ENCODE measurements at places on chromosomes 6 and 20.

DNA sequence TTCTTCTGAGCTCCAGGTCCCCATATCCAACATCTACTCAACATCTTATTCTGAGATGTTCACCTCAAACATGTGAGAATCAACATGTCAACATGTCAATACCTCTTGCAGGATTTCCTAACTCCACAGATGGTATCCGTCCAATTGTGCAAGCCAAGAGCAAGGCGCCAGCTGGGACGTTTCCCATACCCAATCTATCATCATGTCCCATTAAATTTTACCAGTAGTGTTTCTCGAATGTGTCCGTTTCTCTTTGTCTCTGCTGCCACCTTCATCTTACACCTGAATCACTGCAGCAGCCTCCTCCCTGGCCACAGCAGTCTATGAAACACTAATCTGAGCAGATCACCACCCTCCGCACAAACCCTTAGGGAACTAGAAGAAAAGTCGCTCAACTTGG is 78.0 kb upstream of the RPS6KA2 start:
- no peak for DNase-seq

- DNase-seq = no peak
Measured at GRCh38 chr6:167122827-167123657, at the start of gene CCR6. Gene CCR6, plus strand, starts transcription at chr6:167123096. Its CDS starts 13,039 bp downstream, at chr6:167136135.

DNA sequence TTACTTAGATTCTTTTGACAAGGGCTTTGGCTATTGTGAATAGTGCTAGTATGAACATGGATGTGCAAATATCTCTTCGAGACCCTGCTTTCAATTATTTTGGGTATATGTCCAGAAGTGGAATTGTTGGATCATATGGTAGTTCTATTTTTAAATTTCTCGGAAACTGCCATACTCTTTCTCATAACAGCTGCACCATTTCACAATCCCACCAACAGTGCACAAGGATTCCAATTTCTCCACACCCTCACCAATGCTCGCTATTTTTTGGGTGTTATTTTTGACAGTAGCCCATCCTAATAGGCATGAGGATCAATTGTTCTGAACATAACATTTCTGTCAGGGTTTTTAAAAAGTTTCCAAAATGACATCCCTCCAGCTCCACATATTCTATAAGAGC is 69.2 kb upstream of the ESR1 start:
- DNase-seq = no peak

DNA sequence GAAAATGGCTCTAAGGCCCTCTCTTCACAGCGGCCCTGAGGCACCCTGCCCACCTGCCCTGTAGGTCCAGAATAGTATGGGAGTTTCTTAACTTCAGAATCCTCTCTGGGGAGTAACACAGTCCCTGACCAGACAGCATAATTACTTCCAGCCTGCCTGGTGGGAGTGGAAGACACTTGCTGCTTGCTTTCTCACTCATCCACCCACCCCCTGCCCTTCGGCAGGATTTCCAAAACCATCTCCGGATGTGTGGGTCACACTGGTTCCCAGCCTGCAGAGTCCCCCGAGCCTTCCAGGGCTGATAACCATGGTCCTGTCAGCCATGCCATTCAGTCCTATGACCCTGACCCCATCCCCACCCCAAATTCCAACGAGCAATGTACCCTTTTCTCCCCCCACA is 5.4 kb downstream of the SLC29A1 start:
- DNase-seq = no peak

GRCh38 chr6:107217248-107217647 is 101.9 kb upstream of the BEND3 start:
- DNase-seq = no peak

DNA sequence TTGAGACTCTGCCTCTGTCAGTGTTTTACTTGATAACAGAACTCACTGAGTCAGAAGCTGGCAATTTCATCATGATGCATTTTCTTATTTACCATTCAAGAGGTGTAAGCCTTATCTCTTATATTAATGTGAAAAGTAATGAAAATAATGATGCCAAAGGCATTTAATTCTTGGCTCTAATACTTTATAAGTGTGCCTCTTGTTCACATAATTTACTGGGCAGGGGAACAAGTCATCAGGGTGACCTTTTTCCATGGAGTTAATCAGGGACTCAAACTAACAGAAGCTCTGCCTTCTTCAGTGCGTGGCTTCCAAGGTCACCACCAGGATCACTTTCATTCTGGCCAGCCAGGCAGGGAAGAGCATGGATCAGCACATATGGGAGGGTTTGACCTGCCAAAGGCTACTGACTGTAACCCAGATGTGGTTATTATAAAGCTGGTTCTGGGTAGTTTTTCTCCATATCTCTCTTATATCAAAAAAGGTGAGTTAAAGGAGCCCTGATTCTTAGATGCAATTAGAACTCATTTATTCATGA is 5.2 kb upstream of the PLCB1 start:
- no peak for DNase-seq

DNA sequence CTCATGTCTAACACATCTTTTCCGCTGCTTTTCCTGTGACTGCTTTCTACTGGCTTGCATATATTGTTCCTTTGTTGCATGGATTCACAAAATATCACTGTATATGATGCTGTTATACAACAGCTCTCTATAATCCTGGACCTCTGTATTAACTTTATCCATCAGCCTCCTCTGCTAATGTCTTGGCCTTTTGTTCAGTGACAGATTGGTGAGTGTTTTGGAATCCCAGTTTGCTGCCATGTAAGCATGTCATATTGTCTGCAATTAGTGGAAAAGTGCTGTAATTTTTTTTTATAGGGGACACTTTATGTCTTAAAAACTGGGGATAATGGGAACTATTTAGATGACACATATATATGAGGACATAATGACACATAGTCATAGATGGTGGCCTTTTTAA is 3.0 kb downstream of the RIMS1 start:
- DNase-seq = no peak

DNA sequence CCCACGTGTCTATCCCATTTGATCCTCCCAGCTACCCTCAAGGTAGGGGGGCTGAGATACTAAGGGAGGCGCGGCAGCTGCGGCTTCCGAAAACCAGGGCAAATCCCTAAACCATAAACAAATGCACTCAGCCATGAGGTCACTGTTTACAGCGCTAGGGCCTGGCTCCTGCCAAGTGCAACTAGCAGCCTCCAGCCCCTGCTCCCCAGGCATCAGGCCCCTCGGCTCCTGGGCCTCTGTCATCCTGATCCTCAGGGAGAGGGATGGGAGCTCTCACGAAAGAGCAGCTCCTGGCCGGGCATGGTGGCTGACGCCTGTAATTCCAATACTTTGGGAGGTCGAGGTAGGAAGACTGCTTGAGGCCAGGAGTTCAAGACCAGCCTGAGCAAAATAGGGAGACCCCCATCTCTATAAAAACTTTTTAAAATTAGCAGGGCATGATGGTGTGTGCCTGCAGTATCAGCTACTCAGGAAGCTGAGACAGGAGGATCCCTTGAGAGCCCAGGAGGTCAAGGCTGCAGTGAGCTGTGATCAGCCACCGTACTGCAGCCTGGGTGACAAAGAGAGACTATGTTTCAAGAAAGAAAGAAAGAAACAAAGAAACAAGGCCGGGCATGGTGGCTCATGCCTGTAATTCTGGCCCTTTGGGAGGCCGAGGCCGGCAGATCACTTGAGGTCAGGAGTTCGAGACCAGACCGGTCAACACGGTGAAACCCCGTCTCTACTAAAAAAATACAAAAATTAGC is 42.5 kb upstream of the TLDC2 start:
- DNase-seq = no peak

DNA sequence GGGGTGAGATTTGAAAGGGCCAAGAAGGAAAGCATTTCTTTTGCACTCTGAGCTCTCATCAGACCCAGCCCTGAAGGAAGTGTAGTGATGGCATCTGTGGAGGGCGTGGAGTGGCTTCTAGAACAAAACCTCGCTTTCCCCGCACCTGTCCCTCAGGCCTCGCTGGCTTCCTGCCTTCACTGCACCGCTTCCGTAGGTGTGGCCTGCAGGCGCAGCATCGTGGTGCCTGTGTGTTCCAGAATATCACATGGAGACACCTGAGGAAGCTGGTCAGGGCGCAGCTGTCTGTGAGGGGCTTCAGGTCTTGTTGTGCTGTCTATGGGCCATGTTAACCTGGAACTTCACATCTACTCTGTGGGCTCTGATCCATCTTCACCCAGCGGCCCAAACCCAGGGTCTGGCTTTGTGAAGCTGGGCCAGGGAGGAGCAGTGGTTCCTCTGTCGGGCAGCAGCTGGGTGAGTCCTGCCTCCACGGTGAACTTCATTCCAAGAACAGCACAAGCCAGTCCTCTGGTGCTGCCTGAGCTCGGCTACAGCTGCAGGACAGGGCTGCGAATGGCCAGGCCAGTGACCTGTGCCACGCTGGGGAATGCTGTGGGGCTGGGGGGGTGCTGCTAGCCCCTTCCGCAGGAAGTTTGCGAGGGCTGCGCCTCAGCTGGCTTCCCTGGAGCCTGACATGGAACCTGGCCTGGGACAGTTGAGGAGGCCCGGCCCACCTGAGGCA is 40.9 kb downstream of the DSTN start:
- no peak for DNase-seq

DNA sequence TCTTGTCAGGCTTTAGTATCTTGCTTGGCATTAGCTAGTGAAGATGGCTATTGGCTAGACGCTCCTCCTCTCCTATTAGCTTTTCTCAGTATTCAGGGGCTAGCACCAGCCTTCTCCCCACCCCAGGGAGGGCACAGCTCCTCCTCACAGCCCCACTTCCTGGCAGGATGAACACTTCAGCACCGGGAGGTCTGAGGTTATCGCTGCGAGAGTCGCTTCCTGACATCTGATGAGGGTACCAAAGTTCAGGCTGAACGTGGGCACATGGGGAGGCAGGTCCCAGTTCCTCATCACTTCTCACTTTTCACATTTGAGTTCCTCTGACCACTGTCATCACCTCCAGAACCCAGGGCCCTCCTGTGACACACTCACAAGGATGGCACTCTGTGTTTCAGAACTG is 66.6 kb downstream of the LAMA4 start:
- no peak for DNase-seq

DNA sequence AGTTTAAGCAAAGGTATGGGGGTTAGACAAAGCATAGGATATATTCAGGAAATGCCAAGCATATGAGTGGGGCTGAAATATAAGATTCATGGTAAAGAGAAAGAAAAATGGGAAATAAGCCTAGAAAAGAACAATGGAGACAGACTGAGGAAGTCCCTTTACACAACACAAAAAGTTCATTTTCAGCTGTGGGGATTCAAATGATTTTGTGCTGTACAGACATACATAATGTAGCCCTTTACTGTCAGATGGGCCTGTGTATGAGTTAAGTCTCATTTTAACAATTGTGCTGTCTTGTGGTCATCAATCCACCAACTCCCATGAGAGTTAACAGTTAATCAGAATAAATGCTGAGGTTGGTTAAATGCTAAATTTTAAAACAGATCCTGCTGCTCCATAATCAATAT is 37.2 kb downstream of the REV3L start:
- no peak for DNase-seq

GRCh38 chr6:15441215-15441868 is 195.5 kb downstream of the JARID2 start:
- no peak for DNase-seq

- no peak for DNase-seq
Measured at GRCh38 chr6:548517-548916, 108.4 kb downstream of the HUS1B start.

GRCh38 chr6:63565727-63566596 is 6.3 kb upstream of the LOC128125822 start:
- no peak for DNase-seq

GRCh38 chr6:159815410-159815809 is 15.3 kb downstream of the PNLDC1 start:
- DNase-seq = no peak

DNA sequence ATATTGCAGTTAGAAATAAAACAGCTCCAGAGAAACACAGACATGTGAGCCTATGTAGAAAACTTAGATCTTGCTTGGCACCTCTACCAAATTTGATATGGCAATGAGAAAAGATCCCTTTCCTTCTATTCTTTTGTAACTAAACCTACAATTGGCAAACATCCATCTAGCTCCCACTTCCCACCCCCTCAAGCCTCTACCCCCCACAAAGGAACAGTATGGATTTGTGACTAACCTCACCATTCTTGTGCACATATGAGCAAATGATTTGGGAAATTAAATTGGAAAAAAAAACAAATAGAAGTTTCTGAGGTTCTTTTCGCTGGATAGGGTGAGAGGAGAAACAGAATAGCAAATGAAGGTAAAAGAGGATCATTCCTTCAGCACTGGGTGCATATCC is 85.8 kb upstream of the TIAM2 start:
- DNase-seq = no peak

- DNase-seq = no peak
Measured at GRCh38 chr6:131419702-131420101, 153.3 kb upstream of the ARG1 start.

Data from D721Med (cell line).